Calu3 (cell line): ENCODE measurements at places on chromosomes 13 and 19. TPM values are rescaled to one million over a fixed set of nuclear protein-coding genes. Genes with fewer than 3 reads are reported as not detected.

DNA sequence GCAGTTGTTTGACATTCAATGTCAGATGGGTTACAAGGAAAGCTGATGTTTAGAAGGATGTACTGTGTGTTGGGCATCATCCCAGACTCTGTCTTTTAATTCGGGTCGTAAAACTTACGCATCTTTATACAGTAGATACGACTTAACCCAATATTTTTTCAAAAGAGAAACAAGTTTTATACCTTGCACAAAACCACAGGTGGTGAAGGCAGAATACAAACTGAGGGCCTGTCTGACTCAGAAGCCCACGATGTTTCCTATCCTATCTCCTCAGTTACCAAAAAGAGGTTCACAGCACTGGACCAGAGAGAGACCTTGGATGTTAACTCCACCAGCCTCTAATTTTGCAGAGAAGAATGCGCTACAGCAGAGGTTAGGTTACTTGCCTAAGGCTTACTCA, 477.0 kb downstream of the FOXO1 start:
- H3K4me1 ChIP-seq, result peaks cover 16% of the 10 kb centered on the region
- H3K27ac ChIP-seq, result no peak overlapping the region
- H3K27me3 ChIP-seq, result no peaks in the 10 kb centered on the region
- no peaks in the 10 kb centered on the region for H3K36me3 ChIP-seq
- DNase-seq, result no peak
- no peak overlapping the region for H3K4me3 ChIP-seq

The GPR183 gene
- total RNA-seq, result not detected in 2 replicates

DNA sequence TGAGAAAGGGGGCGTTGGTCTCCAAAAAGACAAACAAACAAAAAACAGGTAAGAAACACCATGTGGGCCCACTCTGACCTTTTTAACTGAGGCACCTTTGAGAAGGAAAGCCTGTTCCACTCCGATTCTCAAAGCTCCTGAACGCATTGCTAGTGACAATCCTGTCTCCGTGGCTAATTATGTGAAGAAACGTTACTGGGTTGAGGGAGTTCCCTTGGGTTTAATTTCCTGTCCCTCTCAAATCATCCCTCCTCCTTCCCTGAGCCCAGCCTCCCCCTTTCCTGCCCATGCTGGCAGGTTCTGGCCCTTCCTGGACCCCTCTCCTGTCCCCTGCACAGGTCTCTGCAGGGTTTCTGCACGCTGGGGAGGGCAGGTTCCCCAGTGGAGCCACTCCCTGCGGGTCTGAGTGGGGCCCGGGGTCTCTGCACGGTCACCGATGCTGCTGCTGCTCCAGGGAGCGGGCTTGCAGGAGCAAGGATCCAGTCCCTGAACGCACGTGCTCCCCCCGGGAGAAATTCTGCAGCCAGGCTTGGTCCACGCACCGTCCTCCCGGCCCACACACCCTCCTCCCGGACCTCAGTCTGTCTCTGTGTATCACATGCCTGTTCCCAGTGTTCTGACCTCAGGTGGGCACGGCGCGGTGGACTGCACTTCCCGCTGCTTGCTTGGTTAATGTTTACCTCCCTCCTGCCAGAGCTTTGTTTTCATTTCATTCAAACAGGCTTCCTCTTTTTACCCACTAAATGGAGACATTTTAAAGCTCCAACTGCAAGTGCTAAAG, 76.4 kb upstream of the MCF2L start:
- peak; percentile 15 for DNase-seq
- no peak overlapping the region for H3K27ac ChIP-seq
- H3K36me3 ChIP-seq, result peaks cover 4% of the 10 kb centered on the region

DNA sequence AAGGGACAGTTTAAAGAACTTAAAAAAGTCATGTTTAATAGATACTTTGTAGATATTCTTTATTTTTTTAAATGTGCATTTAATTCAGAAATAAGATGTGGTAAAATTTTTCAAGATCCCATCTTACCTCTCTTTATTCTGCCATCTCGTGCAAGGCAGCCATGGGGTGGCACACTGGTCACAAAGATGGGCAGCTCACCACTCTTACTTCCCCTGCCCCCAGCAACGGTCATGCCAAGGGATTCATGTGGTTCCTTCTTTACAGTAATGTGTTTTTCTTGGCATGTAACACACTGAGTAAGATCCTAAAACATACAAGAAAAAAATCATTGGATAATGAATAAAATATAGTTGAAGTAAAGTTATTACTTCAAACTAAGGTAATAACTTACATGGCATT, 64.2 kb downstream of the LNX2 start:
- peak; percentile 5 for DNase-seq
- H3K27me3 ChIP-seq, result no peaks in the 10 kb centered on the region
- no peak overlapping the region for H3K27ac ChIP-seq
- no peaks in the 10 kb centered on the region for H3K4me1 ChIP-seq
- H3K4me3 ChIP-seq, result no peak overlapping the region

DNA sequence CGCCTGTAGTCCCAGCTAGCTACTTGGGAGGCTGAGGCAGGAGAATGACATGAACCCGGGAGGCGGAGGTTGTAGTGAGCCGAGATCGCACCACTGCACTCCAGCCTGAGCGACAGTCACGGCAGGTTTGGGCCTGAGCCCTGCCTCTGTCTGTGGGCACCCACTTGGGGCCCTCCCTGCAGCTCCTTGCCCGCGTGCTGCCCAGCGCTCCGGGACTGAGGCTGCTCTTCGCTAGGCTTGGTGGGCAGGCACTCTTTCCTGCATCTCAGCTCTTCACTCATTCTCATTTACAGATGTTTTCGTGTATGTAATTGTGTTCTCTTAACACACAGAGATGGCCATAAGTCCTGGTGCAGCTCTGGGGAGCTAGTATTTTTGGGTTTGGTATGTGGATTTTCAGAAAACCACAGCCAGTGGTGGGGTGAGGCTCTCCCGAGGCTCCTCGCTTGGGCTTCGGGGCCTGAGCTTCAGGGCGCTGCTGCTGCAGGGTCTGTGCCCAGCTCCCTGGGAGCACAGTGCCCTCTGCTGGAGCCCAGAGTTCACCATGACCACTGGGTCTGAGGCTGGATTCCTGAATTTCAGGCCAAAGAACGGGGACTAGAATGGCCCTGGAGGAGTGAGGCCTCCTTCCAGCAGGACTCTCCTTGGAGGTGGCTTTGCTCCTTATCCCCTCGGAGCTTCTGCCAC, 15.2 kb downstream of the UPF1 start:
- no peak overlapping the region for H3K27ac ChIP-seq
- H3K4me1 ChIP-seq, result peaks cover 6% of the 10 kb centered on the region
- peaks cover 28% of the 10 kb centered on the region for H3K36me3 ChIP-seq

- DNase-seq, result peak; percentile 37
- peaks cover 77% of the 10 kb centered on the region for H3K27me3 ChIP-seq
- H3K36me3 ChIP-seq, result no peaks in the 10 kb centered on the region
- H3K27ac ChIP-seq, result no peak overlapping the region
- no peak overlapping the region for H3K4me3 ChIP-seq
- H3K4me1 ChIP-seq, result peaks cover under 1% of the 10 kb centered on the region
These were observed 4.9 kb downstream of the GSX1 start for GRCh38 chr13:27797228-27797624.
